NCI-H1417 (cell line): ENCODE measurements at places on chromosomes 1 and 21.

GRCh38 chr1:14970115-14970798 lies 183.3 kb upstream of the TMEM51 start:
- no peak for DNase-seq

GRCh38 chr1:153921080-153921802 lies 1.5 kb downstream of the GATAD2B start:
- no peak for DNase-seq

- no peak for DNase-seq
Observed at GRCh38 chr1:161013488-161014230, 7.3 kb downstream of the F11R start.

DNA sequence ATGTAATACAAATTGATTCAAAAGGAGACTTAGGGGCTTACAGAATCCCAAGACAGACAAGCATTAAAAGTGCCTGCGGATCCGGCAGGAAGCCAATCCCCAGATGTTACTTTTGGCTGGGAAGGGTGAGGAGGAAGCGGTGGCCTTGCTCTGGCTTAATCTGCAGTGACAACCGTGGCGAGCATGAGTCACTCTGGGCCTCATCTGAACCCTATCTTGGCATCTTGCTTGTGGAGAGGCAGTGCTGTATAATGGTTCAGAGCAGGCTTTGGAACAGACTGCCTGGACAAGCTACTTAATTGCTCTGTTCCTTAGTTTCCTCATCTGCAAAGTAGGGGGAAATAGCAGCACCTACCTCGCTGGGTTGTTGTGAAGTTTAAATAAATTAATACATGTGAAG lies 74.1 kb downstream of the XCL2 start:
- DNase-seq: no peak

GRCh38 chr1:153572569-153573015 lies 6.9 kb upstream of the S100A2 start:
- peak; percentile 70 for DNase-seq

DNA sequence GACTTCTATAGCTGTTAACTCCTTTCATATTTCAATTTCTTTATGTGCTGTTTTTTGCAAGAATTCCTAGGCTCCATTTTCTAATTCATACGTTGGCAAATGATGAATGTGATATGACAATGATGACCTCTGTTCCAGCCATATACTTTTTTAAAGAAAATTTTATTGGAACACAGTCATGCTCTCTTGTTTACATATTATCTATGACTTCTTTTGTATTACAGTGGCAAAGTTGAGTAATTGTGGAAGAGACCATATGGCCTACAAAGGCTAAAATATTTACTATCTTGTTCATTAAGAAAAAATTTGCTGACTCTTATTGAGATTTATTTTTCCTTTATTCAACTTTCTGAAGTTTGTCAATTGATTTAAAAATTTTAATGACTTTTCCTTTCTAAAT lies 7.1 kb downstream of the IFI44L start:
- DNase-seq: no peak

DNA sequence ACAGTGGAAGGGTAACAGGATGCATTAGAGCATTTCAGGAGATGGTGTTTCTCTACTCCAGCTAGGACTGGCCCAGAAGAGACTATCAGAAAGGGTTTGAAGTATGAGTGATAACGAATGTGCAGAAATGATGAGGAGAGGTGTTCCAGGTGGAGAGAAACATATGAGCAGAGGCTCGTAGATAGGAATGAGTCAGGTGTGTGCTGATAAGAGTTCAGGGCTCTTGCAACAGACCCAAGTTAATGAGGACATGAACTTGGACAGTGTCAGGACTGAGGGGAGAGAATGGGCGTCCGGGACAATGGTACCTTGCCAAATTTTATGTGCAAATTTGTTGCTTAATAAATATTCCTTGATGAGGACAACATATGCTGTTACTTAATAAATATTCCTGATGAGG lies 183.9 kb upstream of the NFIA start:
- DNase-seq: no peak

DNA sequence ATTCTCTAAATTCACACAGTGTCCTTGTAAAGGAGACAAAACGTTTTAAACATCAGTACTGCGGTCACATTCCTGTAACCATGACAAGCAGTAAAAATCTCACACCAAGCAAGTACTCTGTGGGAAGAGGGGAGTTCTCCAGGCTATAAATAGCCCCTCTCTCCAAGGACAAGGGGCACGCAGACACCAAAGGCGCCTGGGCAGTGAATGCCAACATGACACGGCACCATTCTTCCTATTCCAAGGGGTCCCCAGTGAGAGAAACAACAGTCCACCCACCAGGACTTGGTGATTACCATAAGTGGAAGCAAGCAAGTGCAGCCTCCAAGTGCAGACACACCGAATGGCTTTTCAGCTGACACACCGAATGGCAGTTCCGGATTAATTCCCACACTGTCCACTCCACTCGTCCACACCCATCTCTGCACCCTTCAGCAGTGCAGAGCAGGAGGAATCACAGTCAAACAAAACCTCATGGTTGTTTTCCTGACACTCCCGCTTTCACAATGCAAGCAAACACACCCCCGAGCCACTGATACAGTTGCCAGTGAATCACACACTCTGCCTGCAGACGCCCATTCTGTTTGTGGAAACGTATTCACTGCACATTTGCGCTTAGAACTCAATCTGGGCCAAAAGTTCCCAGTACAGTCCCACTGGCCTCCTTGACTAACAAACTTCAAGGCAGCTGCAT lies 1.8 kb downstream of the PTTG1IP start:
- no peak for DNase-seq

DNA sequence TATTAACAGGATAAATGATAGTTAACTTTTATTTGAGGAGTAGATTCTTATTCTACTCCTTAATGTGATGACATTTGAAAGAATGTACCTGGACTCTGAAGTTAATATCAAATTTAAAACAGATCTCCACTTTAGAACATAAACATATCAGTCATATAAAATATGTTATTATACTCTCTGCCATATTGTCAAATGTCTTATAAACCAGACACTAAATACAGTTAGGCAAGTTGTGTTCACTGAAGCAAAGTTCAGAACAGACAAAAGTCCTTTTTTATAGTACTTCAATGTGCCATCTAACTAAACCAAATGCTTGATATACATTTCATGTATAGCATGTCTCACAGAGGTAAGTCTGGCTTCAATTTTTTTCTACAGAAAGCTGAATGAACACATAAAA lies 285.2 kb downstream of the AKT3 start:
- DNase-seq: no peak

- DNase-seq: no peak
Observed at GRCh38 chr1:165616987-165617546, 14.0 kb upstream of the MGST3 start.

- DNase-seq: no peak
Observed at GRCh38 chr1:179708434-179709195, 34.5 kb upstream of the FAM163A start.

DNA sequence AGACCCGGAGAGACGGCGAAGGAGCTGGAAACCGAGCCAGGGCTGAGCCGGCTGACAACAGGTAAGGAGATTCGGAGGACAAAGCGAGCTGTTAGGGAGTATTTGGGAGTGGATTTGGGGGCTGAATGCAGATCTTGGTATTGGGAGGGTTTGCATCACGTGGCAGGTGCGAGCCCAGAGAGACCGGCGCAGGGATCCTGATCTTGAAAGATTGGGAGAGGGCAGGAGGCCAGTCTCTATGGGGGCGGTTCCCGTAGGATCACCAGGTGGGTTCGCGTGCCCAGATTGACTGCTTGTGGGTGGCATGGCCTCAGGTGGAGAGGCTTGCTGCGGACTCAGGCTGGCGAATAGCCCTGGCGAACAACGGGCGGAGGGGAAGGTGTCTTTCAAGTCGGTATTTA lies 204 bp downstream of the CIART start:
- no peak for DNase-seq
